ENCODE measurements at places on chromosomes 2 and 18. TPM values are rescaled to one million over a fixed set of nuclear protein-coding genes. Genes with fewer than 3 reads are reported as not detected.

- no peak for DNase-seq
Measured at GRCh38 chr2:151482171-151482725, 72.5 kb downstream of the RIF1 start.

- DNase-seq, result no peak
Measured at GRCh38 chr18:63160172-63160995, 159.2 kb downstream of the BCL2 start.

GRCh38 chr18:70190529-70190928 lies 15.0 kb downstream of the RTTN start:
- no peak for DNase-seq

DNA sequence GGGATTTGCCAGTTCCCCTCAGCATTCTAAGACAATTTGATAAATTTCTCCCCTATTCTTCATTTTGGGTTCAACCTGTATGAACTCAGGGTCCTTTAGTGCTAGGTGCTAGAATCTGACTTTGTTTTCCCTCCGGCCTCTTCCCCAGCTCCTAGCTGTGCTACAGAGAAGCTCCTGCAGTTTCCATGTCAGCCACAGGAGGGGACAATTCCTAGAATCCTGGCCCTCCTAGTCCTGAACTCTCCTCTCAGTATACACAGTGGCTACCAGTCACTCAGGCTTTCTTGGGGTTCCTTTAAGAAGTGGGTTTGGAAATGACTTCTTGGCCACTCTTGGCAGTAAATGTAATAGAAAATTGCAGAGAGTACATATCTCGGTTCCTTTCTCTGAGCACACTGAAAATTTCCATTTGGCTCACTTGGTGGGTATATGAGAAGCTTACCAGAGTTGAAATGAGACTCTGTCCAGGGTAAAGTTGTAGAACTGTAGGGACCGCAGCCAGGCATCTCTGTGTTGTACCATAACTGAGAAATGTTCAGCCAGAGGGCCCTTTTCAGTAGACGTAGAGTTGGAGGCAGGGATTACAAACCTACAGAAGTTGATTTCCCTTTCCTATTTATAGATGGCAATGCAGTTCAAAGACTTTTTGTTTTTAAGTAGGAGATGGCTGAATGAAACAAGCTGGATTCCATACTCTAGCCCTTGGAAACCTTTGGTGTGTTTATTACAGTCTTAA lies 5.0 kb upstream of the CHST10 start:
- DNase-seq, result no peak

- DNase-seq, result no peak
Measured at GRCh38 chr2:128108166-128108565, 17.2 kb downstream of the UGGT1 start.

DNA sequence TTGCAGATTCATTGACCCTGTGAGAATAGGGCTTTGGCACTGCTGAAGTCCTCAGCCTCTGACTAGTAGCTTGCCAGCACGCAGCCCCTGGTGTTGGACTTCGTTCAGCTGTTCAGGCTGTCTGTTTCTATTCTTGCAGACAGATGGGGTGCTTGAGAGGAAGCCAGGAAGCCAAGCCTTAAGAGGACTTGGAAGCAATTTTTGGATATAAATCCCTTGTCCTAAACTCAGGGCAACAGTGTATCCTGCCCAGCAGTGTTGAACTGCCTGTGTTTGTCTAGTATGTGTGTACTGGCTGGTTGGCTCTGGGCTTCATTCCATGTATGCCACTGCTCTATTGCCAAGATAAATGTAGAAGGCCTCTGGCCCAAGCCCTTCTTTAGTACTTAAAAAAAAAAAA lies 108.6 kb downstream of the COMMD1 start:
- peak; percentile 61 for DNase-seq

- DNase-seq, result no peak
Measured at GRCh38 chr18:32624182-32624723, 148.6 kb downstream of the KLHL14 start.

- no peak for DNase-seq
Measured at GRCh38 chr2:73258186-73258912, 24.2 kb downstream of the CCT7 start.

GRCh38 chr2:187684174-187684573 lies 129.9 kb upstream of the TFPI start:
- DNase-seq, result no peak

DNA sequence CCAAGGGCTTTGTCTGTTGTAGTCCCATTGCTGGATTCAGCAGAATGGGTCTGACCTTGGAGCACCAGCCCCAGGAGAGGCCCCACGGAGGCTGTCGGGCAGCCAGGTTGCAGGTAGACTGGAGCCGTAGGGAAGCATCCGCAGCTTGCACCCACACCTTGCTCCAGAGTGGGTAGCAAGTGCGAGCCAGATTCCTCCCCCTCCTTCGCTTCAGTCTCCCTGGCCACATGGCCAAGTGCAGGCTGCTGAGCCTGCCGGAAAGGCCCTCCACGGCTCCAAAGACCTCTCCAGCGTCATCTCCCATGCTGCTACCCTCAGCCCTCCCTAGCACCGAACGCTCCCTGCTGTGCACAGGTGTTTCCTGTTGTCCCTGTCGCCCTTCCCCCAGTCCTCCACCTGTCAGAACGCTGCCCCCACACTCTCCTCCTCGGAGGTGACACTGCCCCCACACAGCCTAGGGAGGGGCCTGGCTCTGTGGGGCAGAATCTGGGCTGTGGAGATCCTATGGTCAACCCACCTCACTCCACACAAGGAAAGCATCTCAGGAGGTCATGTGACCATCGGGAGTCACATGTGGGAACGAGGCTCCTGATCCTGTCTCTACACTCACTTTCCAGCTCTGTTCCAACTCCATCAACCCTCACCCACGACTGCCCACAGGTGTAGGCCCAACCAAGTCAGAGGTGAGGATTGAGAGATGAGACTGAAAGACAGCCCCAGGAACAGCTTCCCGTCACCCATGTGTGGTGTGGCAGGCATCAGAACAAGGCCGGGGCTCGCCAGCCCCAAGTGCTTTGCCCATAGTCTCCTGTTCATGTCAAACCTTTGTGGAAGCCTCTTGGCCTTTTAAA lies 8.3 kb downstream of the KCNF1 start:
- DNase-seq, result no peak

DNA sequence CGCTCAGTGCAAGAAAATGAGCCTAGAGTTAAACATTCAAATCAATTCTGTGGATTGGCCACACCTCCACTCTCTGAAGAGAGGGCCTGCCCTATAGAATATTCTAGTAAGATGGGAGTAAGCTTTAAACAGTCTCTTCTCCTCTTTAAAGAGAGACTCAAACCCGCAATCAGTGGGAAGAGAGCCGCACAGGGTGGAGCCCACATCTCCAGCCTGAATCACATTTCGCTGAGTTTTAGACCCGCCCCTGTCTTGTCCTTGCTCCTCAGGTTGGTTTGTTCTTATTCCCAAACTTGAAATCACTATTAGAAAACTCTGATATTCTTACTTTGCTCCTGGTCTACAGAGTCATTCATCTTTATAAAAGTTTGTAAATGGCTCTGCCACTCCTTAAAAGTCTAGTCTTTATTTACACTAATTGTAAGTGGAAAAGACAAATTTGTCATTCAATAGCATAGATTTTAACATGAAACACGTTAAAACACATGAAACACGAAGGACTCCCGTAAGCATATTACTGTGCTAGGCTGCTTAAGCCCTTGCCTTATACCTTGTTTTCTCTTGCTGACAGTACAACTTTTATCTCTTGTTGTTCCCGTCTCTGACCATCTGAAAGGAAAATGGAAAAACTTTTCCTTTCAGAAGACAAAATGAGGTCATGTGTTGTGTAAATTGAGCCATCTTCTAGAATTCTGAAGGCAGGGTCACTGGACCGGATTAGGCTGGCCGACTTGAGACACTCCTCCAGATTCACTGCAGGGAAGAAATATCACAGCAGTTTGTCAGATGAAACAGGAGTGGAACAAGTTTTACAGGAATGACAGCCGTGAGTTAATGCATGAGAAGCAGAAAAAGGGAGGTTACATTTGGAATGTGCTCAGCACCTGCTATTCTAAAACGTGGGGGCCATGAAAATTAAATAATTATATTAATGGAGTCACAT lies 5.6 kb downstream of the DSC1 start:
- DNase-seq, result no peak

GRCh38 chr2:120760446-120761135 lies 24.9 kb downstream of the GLI2 start:
- DNase-seq, result peak; percentile 70

GRCh38 chr2:70696142-70696541 lies 71.9 kb downstream of the ADD2 start:
- DNase-seq, result peak; percentile 40

DNA sequence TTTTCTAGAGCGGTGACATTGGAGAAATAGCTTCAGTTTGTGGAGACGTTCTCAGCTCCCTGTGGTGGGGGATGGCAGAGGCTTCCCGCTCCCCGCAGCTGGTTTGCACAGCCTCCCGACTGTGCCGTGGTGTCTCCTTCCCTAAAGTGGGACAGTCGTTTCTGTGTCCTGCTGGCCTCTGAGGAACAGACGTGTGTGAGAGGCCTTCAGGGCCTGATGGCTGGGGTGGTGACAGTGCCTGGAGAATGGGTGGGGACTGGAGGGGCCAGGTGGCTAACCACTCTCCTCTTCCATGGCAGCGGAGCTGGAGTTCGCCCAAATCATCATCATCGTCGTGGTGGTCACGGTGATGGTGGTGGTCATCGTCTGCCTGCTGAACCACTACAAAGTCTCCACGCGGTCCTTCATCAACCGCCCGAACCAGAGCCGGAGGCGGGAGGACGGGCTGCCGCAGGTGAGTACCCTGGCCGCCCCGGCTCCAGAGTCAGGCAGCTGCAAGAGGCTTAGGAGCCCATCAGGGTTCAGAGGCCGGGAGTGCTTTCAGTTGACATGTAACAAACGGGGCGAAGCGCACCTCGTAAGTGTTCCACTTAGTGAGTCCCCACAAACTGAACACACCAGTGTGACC lies 105.4 kb downstream of the FAM210A start:
- DNase-seq, result no peak

GRCh38 chr2:13009027-13009642 lies 292.4 kb downstream of the TRIB2 start:
- no peak for DNase-seq

The AOX1 gene
- 35.1 TPM for total RNA-seq

The LONRF2 gene
- total RNA-seq, result 11.4 TPM

The MPP4 gene
- total RNA-seq, result 0.27 TPM

The CEP76 gene
- total RNA-seq, result 5.4 TPM

The OSBPL1A gene
- total RNA-seq, result 117 TPM

The APLF gene
- 14.4 TPM for total RNA-seq

The PARD3B gene
- 100 TPM for total RNA-seq

The CLIP4 gene
- total RNA-seq, result 85.6 TPM

The MALL gene
- 24.1 TPM for total RNA-seq

The HMSD gene
- total RNA-seq, result 7.8 TPM

The TGOLN2 gene
- total RNA-seq, result 109 TPM

All from sciatic nerve (tissue), 2 donors.